Right forelimb (tissue), 1 donor: ENCODE measurements at places on chromosomes 2 and 18.
A peak's percentile ranks its signal among the peaks of the same experiment; 100 is the strongest.

DNA sequence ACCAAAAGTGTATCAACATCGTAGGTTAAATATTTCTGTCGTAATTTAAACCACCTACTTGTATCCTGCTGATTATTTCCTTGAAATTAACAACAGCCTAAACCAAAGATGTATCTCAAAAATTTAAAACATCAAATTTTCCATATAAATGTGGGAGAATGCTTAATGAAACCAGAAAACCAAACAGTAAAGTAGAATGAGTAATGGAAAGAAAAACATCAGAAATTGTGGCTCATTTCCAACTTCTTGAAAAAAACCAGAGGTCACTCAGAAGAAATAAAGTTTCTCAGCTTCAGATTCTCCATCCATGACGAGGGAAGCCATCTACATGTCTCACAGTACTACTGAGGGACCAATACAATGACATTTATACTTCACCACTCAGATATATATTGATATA is 296.5 kb downstream of the NOL4 start:
- DNase-seq, result no peak

GRCh38 chr2:66495788-66496640 is 61.1 kb downstream of the MEIS1 start:
- DNase-seq, result no peak

GRCh38 chr2:235908826-235909225 is 259.4 kb downstream of the GBX2 start:
- DNase-seq, result no peak

DNA sequence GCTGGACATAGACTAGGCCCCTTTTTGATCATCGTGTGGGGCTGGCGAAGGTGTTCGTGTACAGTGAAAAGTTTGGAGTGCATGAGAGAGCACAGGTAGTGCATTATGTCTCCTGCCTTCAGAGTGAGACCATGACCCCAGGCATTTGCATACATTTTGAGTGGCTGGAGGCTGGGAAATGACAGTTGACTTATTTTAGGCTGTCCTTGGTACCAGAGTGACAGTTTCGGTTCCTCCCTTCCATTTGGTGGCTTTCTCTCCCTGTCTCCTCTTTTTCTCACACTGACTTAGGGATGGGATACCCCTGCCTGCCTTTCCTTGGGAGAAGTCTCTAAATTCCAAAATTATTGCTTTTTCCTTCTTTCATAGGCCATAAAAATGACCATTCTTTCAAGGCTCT is 20.1 kb downstream of the SERPINB12 start:
- no peak for DNase-seq

GRCh38 chr2:40440835-40441234 is 11.1 kb downstream of the SLC8A1 start:
- DNase-seq, result no peak

- no peak for DNase-seq
Measured at GRCh38 chr2:18441583-18441982, 118.9 kb downstream of the RDH14 start.

GRCh38 chr2:138359532-138359931 is 142.0 kb upstream of the SPOPL start:
- no peak for DNase-seq

DNA sequence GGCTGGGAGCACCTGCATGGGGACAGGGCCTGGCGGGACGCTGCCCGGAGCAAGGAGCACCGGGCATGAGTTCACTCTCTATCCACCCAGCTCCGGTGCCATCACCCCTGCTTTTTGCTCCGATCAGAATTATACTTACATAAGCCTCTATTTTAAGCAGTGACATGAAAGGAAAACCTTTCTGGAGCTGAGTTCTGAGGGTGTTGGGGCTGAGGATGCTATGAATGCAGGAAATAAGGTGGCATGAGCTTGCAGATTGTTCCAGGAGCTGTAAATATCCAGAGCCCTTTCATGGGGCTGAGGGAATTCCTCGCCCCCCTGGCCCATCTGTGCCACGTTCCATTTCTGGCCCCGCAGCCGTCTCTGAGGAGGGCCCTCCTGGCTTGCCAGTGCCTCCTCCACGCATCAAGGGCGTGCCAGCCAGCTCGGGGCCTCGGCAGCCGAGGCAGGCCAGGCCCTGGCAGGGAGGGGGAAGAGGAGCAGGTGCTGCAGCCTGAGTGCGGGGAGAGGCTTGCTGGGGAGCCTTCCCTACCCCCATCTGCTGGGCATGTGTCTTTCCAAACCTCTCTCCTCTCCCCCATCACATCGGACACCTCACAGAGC is 91.7 kb upstream of the MCFD2 start:
- no peak for DNase-seq

DNA sequence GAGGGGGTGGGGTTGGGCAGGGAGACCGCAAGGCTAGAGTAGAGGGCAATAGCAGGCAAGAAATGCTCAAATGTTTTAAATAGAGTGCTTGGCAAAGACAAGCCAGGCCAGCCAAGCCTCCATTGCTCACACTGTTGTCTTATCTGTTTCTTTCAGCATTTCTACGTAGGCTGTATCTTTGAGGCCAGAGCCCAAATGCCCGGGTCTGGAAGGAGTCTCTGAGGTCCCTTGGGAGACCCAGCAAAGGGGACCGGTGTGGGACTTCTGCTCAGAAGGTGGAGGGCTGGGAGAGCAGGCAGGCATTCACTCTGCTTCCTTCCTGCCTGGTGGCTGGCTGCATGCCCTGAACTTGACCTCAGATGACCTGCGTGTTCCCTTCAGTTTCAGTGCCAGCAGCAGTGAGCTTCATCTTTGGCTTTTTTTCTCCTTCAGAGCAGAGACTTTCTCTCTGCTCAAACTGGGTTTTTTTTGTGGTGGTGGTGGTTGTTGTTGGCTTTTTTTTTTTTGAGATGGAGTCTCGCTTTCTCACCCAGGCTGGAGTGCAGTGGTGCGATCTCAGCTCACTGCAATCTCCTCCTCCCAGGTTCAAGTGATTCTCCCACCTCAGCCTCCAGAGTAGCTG is 13.7 kb upstream of the TET3 start:
- no peak for DNase-seq

- no peak for DNase-seq
Measured at GRCh38 chr2:171346723-171347557, 86.8 kb downstream of the METTL8 start.

GRCh38 chr2:41716497-41716896 is 331.3 kb upstream of the PKDCC start:
- DNase-seq, result no peak

- DNase-seq, result peak; percentile 75
Measured at GRCh38 chr2:240997856-240998705, at the start of gene SNED1. Gene SNED1, plus strand, starts transcription at chr2:240998618. Its CDS starts 220 bp downstream, at chr2:240998838.

DNA sequence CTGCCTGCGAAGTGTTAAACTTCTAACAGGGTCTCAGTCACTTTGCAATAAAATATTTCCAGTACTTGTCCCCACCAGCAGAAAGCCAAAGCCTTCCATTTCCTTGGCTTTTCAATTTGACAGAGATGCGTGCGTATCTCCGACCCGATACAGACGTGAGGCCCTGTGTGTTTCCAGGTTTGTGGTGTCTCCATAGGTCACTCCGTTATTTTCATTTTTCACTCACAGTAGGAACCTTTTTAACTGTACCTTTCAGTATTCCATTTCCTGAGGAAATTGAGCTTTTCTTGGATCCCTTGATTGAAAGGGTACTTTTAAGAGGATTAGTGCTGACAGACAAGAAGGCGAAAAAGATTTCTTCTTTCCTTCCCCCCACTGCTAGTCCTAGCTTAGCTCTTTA is 116.3 kb upstream of the TTN start:
- no peak for DNase-seq

- DNase-seq, result no peak
Measured at GRCh38 chr2:120415060-120415459, 69.1 kb downstream of the INHBB start.

- DNase-seq, result no peak
Measured at GRCh38 chr2:47300609-47301276, 102.2 kb upstream of the MSH2 start.

DNA sequence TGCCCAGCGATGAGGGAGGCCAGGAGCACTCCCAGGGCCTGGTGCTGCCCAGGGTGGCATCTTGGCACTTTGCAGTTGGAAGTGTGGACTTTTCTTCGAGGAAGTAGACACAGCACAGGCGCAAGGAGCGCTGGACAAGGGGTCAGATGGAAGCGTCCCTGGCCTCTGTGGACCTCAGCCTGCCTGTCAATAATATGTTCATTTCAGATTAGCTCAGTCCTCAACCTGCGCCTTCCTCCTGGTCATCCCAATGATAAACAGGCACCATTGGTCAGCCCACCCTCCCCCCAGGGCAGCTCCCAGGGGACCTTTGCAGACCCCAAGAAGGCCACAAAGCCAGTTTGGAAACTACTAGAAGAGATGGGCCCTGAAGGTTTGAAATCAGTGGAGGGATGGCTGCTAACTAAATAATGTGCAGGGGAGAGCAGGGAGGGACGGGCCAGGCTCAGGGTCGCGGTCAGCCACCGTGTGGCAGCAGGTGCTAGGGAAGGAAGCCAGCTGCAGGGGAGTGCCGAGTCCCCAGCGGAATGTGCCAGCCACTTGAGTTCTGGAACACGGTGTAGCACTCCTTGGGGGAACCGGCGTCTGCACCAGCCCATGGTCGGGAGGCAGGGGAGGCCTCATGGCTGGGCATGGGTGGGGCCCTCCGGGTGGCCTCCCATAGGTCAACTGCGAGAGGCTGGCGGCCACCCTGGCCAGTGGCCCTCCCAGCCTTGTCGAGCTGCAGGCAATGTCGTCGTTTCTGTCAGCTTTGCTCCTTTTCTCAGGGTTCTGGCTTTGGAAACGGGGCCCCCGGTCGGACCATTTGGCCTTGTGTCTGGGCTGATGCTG is 59.9 kb downstream of the ADI1 start:
- no peak for DNase-seq

DNA sequence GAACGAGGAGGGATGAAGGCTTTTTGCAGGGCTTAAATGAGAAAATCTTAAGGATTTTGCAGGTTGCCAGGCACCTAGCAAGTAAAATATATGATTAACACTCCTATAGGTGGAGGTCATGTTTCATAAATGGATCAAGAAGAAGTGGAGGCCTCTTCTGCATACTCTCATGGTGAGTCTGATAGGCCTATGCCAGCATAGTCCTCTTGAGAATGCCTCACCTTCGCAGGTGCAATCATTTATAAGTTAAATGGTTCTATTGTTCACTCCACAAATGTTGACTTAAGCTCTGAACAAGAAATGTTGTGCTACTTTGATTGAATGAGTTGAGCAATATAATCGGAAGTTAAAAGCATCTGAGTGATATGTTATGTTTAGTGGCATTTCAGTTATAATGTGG is 12.1 kb downstream of the LRRTM1 start:
- DNase-seq, result no peak

- no peak for DNase-seq
Measured at GRCh38 chr2:104472076-104472475, 381.8 kb upstream of the POU3F3 start.

GRCh38 chr2:63663013-63663864 is 74.5 kb downstream of the MDH1 start:
- no peak for DNase-seq

DNA sequence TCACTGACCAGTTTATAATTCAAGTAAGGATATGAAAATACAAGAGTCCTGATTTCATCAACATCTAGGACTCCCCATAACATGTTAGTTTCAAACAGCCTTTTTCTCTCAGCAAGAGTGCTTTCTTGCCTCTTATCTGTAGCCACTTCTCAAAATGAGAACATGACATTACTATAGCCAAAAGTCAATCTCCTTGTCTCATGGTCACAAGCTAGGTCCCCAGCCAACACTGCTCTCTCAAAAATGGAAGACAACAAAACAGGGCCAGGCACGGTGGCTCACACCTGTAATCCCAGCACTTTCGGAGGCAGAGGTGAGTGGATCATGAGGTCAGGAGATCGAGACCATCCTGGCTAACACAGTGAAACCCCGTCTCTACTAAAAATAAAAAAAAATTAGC is 15.8 kb downstream of the CLASP1 start:
- DNase-seq, result no peak

DNA sequence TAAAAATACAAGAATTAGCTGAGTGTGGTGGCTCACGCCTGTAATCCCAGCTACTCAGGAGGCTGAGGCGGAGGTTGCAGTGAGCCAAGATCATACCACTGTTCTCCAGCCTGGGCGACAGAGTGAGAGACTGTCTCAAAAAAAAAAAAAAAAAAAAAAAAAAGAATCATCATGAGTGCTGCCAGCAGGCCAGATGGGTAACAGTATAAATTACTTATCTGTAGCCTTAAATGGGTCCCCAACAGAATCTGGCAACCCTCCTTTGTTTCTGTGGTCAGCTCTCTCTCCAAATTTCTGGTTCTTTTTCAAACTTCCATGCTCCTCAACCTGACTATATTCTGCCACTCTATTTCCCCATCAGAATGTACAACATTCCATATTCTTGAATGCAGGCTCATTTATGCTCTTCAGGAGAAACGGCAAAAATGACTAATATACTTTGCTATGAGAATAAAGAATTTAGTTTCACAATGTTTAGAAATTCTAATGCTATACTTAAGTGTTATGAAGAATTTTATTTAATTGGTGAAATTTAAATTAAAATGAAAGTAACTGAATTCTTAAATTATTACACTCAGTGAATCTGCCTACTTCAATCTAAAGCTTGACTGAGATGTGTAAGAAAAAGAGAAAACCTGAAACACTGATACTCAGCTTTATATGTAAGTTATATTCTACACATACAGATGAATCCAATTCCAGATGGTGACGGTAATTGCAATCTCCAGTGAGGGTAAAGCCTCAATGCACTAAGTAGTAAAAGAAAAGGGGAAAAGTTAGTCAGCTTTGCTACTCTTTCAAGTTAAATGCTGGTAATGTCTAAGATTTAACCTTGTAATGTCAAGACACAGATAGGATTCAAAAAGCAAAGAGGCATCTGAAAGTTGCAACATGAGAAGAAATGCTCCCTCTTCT is 24.8 kb downstream of the LPIN2 start:
- no peak for DNase-seq

- no peak for DNase-seq
Measured at GRCh38 chr2:73022024-73022568, 49.4 kb downstream of the SFXN5 start.

- DNase-seq, result no peak
Measured at GRCh38 chr2:143229952-143230351, 100.7 kb downstream of the ARHGAP15 start.

DNA sequence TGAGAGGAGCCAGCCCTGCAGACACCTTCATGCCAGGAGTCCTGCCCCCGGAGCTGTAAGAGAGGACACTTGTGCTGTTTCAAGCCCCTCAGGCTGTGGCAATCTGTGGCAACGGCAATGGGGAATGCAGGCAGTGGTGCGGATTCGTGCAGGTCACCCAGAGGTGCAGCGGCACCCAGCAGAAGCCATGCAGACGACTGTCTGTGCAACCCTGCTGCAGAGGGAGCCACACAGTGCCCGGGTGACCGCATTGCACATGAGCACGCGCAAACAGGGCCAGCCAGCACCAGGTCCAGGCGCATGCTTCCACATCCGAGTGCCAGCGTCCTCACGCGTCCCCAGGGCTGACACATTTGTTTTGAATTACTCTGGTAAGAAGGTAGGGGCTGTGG is 84.8 kb upstream of the GPC1 start:
- no peak for DNase-seq

GRCh38 chr2:226799211-226799975 is at the start of gene IRS1:
Gene IRS1, minus strand, starts transcription at chr2:226799820. Its CDS starts 1,082 bp downstream, at chr2:226798738.
- DNase-seq, result peak; percentile 90

GRCh38 chr2:217797661-217798069 is 205.1 kb downstream of the TNS1 start:
- DNase-seq, result no peak
